ENCODE measurements at places on chromosomes 12 and 14.

DNA sequence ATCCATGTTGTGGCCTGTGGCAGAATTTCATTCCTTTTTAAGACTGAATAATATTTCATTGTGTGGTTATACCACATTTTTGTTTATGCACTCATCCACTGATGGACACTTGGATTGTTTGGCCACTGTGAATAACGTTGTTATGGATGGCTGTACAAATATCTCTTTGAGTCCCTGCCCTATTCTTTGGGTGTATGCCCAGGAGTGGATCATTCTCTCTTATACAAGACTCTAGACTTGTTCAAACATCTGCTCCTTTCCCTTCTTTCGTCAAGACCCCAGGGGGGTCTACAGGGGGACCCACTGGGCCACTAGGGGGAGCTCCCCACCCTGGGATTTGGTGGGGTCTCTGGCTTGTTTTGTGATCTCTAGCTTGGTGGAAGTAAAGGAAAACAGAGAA, 77.4 kb downstream of the FBXL14 start:
- DNase-seq: no peak

GRCh38 chr14:92217936-92218335, 96.2 kb downstream of the CPSF2 start:
- no peak for DNase-seq

- no peak for DNase-seq
These were observed 326.1 kb downstream of the NAV3 start for GRCh38 chr12:78156751-78157150.

- no peak for DNase-seq
These were observed 122.7 kb downstream of the DIP2B start for GRCh38 chr12:50627491-50627890.

- no peak for DNase-seq
These were observed 38.2 kb downstream of the FZD10 start for GRCh38 chr12:130200445-130200844.

DNA sequence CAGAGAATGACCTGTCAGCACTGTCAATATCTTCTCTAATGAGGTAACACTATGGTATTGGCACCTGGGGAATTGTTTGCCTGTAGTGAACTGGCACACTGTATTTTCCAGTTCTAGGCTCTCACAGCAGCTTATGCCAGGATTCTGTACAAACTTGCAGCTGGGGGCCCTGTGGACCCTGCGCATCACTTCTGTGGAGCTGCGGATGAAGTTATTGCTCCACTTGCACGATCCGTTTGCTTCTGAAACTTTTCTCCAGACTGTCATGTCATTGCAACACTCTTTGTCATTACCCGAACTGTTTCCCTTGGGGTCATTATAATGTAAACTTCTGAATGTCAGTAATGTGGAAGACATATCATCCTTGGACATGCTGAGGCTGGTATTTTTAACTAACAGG, 3.9 kb downstream of the RNASE11 start:
- DNase-seq: no peak

DNA sequence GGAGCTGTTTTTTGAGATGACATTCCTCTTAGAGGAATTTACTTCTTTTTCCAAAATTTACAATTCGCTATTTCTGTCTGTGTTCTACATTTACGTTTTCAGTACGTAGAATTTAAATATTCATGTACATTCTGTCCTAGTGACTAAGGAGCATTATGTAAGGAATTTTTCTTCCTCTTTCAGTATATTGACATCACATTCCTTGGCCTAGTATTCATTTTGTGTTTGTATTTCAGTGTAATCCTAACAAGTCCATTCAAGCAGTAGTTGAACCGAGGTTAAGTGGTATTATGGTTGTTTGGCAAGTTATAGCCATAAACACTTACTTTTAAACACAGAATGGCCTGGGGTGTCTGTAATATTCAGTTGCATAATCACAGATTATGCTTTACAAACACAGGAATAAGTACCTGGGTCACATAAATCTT, 465.2 kb downstream of the PCNX1 start:
- no peak for DNase-seq

DNA sequence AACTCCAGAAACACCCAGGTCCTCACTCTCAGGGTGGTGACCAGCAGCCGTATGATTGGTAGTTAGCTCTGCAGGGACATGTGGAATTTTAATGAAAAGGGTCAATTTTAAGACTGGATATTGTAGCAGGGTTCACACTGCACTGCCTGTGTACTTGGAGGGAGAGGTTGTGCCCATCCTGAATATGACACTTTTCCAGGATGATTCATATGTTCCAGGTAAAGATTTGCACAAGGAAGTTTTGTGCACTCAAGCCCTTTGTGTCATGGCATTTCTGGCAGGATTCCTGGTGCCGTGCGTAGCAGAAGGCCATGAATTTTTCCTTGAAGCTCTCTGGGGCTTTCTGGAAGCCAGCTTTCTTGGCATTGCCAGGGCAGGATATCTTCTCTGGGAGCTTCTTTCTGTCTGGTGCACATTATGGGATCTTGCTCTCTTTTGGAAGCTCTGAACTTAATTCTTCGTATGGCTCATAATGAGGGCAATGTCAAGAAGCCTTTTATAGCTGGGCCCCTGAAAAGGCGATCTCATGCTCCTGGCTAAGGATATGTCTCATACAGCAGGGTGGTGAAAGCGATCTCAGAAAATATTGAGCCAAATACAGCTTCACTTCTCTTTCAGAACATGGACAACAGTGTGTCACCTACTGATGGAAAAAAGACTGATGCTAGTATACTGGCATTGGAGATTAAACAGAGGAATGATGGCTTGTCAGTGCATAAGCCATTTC, 1133.9 kb downstream of the AACS start:
- DNase-seq: no peak

- DNase-seq: no peak
These were observed 36.4 kb downstream of the PKP2 start for GRCh38 chr12:32860192-32860591.

- no peak for DNase-seq
These were observed 1025.7 kb upstream of the TMEM132C start for GRCh38 chr12:127241072-127241817.

- DNase-seq: no peak
These were observed 116.0 kb upstream of the RTL1 start for GRCh38 chr14:101019541-101019940.

GRCh38 chr12:13195250-13195649, 1.3 kb upstream of the EMP1 start:
- no peak for DNase-seq

DNA sequence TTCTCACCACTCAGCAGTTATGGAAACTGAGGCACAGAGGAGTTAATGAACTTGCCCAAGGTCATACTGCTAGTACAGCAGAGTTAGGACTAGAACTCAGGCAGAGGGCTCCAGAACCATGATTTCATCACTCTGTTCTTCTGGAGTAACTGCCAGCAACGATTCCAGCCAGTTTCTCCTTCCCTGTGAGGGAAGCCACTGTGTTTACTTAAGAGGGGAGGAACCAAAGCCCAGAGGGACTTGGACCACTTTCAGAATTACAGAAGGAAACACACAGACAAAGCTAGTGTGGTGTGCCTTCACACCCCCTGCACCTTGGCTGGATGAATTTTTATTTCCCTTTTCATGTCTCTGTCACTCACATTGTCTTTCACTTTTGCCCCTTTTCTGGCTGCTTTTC, 398.2 kb downstream of the DPF3 start:
- DNase-seq: no peak

GRCh38 chr14:55388160-55388559, 23.5 kb downstream of the ATG14 start:
- no peak for DNase-seq

GRCh38 chr14:78307671-78308070, 137.5 kb downstream of the NRXN3 start:
- no peak for DNase-seq

GRCh38 chr14:90556666-90557450, 160.0 kb downstream of the CALM1 start:
- DNase-seq: no peak

DNA sequence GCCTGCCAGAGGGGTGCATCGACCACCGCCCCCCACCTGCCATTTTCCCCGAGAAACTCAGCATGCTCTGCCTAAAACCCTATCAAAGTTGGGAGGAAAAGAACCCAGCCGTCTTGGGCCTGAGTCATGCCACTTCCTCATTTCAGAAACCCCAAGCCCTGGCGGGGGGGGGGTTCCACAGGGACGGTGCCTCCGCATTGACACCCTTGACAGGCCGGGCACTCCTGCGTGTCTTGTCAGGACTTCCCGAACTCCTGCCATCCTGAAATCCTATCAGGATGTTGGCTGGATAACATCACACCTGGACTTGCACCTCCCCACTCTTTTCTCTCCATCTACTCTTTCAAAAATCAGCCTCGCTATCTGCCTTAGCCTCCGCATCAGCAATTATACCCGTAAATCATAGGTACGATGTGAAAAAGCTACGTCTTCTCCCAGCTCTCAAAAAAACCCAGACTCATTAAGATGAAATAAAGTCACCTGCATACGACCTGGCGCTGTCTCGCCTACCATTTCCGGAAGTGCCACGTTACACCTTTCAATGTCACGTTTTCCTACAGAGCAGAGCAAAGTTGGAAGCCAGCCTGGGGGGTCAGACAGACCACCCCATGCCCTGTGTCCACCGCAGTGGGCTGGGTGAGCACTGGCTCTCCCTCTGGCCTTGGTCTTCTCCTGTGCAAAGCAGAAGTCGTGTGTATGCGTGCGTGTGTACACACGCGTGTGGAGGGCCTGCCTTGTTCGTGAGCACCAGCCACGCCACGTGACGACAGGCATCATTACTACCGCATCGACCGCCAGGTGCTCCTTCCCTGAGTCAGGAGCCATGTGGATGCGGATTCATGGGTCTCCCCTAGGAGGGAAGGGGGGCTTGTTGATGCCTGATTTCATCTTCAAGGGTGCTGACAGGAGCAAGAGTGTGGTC, 96.7 kb downstream of the RFLNA start:
- DNase-seq: peak; percentile 63

DNA sequence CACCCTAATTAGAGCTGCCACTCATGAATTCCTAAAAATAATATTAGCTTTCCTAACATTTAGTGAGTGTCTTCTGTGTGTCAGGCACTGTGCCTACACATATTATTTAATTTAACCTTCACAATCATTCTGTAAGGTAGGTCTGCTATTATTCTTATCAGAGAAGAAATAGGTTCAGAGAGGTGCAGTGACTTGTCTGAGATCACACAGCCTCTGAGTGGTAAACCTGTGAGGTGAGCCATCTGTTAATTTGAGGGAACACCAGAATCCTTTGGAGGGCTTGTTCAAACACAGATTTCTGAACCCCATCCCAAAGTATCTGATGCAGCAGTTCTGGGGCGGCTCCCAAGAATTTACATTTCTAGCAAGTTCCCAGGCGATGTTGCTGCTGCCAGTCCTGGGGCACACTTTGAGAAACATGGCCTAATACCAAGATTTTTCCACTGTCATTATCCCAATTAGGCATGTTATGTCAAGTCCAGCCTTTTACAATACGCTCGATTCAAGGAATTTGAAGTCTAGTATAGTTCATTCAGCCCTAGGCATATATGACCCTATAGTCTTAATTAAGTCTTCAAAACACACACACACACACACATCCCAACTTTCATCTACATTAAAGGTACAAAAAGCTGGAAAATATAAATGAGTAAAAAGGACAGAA, 19.9 kb upstream of the COX6A1 start:
- no peak for DNase-seq

DNA sequence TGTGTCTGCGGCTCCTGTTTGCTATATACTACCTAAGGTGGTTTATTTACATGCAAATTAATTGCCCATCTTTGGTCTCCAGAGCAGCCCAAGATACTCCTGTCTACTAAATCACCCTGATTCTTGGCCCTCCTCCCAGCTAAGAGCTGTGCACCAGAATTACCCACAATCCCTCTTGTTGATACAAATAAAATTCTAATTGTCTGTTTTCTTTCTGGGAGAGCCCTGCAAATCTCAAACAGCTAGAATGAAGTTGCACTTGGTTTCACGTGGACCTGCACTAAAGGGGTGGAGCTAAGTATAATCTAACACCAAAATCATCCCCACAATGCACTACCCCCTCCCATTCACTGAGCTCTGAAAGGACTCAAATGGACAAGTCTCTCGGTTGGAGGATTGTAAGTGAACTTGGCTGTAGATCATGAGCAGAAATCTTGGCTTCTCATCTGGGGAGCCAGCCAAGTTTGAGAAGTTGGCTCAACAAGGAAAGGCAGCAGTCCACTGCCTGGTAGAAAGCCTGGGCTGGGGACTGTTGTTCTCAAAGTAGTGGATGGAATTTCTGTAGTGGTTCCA, 6.6 kb downstream of the MAX start:
- DNase-seq: no peak

GRCh38 chr14:43147485-43147884, 1359.6 kb downstream of the FSCB start:
- DNase-seq: no peak

DNA sequence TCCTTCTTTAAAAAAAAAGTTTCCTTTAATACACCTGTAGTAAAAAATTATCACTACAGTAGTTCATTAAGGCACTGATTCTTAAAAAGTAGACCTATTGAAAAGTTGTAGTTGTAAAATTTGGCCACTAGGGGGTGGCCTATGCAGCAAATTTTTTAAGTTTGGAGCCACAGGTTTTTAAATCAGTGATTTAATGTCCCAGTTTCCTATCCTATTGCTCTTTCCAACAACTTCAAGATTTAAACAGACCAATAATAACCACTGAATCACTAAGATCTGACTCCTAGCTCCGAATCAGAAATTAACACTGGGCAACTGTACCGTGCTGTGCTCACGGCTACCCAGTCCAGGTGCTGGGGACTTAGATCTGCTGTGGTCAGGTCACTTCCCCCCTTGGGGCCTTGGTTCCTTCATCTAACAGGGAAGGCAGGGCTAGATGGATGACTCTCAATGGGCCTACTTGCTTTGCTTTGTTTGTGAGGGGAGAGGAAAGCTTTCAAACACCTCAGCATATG, 279.3 kb downstream of the MED13L start:
- no peak for DNase-seq

All from stimulated activated CD4-positive, alpha-beta T cell treated with anti-CD3 and anti-CD28 coated beads, Interleukin-2, amount 100 ng/mL, for 24 hours (primary cell).